Anterior cingulate cortex (tissue), 58 donors: ENCODE measurements at places on chromosomes 7 and 10.

- DNase-seq, result no peak
Observed at GRCh38 chr7:101636822-101637623, 7.9 kb upstream of the MYL10 start.

DNA sequence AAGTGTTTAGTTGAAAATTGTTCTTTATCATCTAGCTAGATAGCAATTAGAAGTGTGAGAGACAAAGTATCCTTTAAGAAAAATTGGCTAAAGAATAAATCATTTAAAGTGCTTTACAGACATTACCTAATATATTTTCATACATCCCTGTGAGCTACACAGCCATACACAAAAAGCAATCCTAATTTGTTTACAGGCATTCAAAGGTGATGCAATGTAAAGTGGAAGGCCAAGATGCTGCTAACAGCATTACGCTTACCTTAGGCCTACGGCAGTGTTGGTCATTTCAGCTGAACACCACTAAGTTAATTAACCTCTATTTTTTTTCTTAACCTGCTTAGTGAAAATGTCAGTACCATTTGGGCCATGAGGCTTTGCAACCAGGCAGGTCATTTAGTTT is 10.7 kb upstream of the CASD1 start:
- DNase-seq, result no peak

GRCh38 chr10:103548006-103548405 is 54.5 kb downstream of the NEURL1 start:
- DNase-seq, result no peak

DNA sequence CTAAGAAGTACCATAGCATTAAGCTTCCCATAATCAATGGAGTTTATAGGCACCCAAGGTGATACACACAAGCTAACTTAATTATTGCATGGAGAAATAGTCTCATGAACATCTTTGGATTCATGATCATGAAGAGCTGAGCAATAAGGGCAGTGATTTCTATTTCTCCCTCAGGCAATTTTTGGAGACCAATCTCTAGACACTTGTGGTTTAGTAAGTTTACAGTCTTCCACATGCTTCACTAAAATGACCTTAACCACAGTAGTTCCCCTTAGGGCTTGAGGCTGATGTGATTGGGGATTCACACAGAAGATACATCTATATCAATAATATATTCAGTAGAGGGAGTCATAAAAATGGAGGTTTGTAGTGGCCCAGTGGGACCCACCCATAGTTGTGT is 241.2 kb downstream of the CCDC7 start:
- no peak for DNase-seq

DNA sequence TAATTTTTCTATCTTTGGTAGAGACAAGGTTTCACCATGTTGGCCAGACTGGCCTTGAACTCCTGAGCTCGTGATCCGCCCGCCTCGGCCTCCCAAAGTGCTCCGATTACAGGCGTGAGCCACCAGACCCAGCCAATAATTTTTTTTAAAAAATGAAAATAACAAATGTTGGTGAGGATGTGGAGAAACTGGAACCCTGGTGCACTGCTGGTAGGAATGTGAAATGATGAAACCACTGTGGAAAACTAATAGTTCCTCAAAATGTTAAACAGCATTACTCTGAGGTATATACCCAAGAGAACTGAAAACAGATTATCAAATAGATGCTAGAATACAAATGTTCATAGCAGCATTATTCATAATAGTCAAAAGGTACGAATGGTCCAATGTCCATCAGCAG is 23.0 kb upstream of the YWHAG start:
- DNase-seq, result no peak

DNA sequence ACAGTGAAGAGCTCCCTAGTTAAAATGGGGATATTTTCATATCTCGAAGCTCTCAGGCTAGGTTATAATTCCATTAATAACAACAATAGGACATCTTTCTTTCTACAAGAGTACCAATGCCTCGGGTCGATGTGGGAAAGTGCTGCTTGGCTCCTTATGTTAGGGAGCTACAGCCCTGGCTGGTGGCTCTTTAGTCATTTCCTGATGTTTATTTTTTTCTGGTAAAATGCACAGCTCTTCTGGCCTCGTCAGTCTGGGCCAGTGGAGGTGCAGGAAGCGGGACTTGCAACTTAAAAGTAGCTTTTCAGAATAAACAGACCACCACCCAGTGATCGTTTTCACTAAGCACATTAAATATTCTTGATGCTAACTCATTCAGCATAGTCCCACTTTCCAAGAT is 58.3 kb downstream of the MKX start:
- no peak for DNase-seq

DNA sequence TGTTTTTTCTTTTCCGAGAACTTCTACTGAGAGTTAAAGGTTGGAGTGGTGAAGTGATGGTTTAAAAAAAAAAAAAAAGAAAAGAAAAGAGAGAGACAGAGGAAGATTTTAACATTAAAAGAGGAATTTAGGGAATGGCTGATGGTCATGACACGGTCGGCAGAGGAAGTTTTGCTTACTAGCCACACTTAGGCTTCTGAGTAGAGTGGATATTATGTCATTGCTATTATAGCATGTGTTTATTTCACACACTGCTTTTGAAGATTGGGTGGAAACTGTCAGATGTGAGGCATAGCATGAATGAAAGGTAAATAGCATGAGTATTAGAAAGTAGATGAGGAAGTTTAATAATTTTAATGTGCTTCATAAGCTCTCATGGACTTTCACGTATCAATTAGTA is 2.5 kb downstream of the KAT6B start:
- DNase-seq, result no peak

DNA sequence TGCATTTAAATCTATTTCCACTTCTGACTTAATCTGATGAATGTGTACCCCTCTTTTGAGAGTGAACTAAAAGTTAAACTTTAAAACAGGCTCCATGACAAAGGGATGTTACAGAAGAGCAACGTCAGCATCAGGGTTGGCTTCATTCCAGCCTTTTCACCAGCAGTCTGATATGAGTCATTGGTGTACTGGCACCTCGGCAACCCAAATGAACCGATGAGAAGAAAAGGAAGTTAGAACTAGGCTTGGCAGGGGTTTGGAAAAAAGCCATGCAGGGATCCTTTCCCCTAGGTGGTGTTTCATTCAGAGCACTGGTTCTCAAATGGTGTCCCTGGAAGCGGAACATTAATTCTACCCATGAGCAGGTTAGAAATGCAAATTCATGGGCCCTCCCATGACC is 53.6 kb downstream of the SEC61G start:
- no peak for DNase-seq

DNA sequence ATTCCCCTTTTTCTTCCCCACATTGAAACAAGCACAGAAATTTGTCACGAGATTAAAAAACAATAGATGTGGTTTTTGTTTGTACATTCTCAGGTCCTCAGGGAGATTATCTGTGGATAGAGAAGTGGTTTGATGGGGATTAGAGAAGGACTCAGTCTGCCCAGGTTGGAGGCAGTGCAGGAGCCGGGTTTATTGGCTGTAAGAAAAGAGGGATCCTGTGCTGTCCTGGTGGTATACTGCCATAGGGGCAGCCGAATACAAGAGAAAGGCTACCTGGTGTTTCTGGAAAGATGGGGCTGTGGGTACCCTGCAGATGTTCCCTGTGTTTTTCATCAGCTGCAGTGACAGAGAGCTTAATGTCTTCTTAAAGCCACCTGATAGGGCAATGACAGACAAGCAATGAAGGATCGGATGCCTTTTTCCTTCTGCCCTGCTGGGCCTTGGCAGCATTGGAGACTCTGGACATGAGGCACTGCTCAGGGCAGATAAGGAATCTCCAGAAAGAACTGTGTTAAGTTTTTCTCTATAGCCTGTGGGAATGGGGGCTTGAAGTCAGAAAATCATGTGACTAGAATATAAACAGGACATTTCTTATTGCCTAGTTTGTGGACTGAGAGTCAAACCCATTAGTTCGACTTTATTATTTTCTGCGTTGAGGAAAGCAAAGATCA is 18.1 kb upstream of the GPR141 start:
- DNase-seq, result no peak

- no peak for DNase-seq
Observed at GRCh38 chr7:103445228-103446048, 569 bp downstream of the SLC26A5 start.

DNA sequence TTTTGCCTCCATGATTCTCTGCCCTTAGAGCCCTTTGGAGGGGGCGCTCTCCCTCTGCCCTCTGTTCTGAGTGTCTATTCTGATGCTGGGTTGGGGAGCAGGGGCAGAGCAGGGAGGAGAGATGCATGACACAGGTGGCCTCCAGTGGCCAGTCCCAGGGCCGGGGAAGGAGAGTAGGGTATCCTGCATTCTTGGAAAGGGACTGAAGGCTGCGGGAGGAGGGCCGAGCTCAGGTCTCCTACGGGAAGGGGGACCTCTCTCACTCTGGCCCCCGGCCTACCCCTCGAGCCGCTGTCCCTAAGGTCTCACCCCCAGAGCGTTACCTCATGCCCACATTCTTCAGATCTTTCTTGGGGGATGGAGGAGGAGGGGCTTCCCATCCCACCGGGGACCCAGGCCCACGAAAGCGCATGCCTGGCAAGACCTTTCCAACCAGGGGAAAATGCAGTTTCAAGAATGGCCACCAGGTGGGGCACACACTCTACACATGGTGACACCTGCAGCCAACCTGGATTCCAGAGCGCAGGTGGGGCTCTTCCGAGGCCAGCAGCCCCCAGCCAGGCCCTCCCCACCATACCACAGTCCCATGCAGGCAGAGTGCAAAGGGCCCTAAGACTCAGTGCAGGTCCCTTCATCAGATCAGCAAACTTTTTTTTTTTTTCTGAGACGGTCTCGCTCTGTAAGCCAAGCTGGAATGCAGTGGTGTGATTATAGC is 86.4 kb downstream of the MYL10 start:
- no peak for DNase-seq
